Stimulated activated CD8-positive, alpha-beta memory T cell treated with anti-CD3 and anti-CD28 coated beads, Interleukin-4, amount 100 ng/mL, for 4 hours (primary cell): ENCODE measurements at places on chromosomes 11 and 22.

DNA sequence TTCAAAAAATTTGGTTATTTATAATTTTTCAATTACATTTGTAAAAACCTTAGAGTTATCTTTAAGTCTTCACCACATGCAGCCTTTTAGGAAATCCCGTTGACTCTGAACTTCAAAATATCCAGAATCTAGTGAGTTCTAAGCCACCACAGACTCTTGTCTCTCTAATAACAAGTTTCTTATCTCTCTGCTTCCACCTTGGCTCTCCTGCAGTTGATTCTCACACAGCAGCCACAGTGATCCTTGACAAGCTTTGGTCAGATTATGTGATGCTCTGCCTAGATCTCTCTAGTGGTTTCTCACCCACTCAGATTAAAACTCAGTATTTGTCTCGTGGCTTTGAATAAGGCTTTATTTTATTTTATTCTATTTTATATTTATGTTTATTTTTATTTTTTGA, 8.6 kb downstream of the HSD17B12 start:
- DNase-seq, result no peak

- no peak for DNase-seq
Measured at GRCh38 chr11:5364214-5364613, 12.9 kb downstream of the OR51B6 start.

DNA sequence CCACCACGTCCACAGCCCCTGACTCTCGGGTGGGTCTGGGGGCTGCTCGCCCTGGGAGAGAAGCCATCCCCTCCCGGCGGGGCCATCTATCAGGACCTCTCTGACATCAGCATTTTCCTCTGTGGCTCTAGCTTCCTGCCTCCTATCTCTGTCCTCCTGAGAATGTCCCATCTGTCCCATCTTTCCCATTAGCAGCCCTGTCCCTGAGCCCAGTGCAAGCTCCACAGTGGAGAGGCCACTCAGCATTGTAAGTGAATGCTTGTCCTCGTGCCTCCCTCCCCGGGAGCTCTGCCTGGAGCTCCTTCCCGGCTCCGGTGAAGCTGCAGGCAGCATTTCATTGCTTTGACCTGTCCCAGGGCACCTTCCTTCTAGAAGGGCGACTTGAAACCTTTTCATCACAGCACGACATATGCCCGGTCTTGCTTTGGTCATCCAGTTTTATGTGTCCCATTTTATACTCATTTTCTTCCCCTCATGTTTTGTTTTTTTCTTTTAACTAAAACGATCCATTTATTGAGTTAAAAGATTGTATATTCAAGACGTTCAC, 49.7 kb downstream of the RTN4R start:
- DNase-seq, result no peak

GRCh38 chr11:469684-470560, 19.8 kb downstream of the PTDSS2 start:
- DNase-seq, result no peak

DNA sequence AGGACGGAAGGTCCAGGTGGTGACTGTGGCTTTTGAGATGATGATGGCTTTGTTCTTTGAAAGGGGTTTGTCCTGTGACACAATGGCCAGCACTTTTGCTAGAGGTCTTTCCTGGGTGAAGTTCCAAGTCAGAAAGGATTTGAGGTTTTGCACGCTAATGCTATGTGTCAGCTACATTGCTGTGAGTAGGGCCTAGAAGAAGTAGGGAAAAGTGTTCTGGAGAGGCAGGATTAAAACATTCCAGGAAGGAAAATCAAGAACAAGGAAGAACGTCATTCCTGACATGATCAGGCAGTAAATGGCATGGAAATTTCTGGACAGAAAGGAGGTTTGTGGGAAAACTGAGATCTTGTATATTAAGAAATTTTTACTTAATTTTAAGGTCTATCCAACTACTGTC, 290.7 kb downstream of the NTM start:
- no peak for DNase-seq

DNA sequence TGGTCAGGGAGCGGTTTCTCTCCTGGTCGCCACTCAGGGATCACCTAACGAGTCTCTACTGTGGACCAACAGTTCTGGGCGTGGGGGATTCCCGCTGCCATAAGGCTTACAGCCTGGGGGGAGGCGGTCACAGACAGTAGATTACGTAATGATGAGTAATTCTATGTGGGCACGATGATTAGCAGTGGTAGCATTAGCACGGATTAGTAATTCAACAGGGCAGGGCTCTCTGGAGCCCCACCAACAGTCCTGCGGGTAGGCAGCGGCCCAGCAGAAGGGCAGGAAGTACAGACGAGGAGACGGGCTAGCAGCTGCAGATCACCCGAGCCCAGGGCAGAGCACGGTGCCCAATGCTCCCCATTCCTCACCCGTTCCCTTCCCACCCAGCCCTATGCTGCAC, 3.6 kb downstream of the SHISAL1 start:
- no peak for DNase-seq

DNA sequence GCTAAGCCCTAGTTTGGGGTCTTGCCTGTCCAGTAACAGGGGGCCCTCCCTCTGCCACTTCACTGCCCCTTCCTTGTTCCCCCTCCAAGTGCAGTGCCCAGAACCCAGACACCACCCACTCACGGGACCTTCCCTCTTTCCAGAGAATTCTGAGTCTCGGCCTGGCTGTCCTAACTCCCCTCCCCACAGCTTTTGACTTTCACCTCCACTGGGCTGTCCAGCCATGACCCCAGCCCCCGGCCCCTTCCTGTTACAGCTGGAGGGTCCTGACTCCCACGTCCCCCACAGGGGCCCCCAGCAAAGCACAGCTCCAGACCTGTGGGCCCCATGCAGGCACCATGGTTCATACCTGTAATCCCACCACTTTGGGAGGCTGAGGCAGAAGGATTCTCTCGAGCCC, 71.5 kb downstream of the BRD1 start:
- no peak for DNase-seq

GRCh38 chr11:121483805-121484480, 31.2 kb upstream of the SORL1-AS1 start:
- DNase-seq, result no peak

- no peak for DNase-seq
Measured at GRCh38 chr22:44884562-44884961, 125.2 kb downstream of the PHF21B start.

DNA sequence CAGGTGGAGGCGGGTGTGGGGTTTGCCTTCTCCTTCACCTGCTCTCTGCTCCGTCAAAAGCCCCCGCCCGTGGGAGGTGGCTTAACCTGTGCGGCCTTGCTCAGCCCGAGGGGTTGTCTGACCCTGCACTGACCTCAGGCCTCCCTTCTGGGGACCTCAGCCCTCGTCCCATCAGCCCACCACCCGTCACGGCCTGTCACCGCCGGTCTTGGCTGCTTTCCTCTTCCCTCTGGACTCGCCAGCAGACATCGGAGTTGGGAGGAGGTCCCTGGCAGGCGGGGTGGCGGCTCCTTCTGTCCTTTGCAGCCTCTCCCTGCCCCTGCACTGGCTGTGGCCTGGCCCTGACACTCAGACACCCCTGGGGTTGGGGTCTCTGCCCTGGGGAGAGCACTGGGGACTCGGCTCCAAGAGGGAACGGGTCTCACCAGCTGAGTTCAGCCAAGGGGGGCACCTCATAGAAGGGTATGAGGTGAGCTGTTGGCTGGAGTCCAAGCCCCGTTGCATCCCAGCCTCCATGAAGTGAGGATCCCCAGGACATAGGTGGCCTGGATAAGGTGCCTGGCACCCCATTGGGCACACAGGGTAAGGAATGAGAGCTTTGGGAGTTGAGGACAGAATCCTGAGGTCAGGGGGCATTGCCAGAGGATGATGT, 999.6 kb downstream of the BRD1 start:
- DNase-seq, result no peak

- no peak for DNase-seq
Measured at GRCh38 chr11:14538926-14539554, 18.9 kb upstream of the PSMA1 start.

- DNase-seq, result no peak
Measured at GRCh38 chr11:120123946-120124345, 14.0 kb downstream of the TRIM29 start.

DNA sequence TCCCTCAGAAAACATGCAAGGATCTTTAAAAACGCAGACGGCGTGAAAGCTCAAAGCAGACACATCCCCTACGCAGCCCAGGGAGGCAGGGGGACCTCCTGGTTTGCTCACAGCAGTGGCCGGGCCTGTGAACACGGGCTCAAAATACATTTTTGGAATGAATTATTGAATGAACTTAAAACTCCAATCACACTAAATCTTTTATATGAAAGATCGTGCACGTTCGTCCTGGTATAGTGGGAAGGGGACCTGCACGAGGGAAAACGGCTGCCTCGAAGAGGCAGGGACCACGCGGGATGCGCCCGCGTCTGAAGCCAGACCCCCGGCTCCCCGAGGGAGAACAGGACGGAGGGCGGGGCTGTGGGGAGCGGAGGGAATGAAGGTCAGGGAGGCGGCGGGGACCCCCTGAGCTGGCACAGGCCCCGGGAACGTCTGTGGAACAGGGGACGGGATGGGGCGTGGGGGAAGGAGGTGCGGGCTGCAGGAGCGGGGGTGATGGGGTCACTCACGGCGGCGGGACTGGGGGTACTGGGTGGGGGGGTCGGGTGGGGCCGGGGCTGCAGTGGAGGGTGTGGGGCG, 1.3 kb upstream of the PANX2 start:
- no peak for DNase-seq

DNA sequence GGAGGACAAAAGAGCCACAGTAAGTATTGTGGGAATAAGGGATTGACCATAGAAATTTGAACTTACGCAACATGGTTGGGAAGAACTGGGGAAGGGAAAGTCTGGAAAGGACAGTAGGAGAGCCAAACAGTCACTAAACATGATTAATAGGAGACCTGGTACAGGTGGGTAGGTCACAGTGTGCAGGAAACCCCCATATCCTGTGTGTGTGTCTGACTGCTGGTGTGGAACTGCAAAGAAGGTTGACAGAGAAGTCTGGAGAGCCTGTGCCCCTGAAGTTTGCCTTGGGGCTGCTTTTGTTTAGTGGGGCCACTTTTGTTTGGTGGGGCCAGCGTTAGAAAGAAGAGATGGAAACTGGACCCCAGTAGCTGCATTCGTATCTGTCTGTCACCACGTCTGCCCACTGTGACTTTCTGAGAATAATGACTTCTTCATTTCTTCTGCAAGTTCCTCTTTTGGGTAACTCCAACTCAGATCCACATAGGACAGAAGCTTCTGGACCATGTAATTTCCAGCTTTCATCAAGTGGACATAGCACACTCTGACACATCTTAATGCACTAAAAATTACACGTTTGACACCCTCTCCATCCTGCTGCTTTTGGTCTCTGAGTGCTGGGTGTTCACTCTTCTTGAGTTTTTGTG, 126.8 kb upstream of the RAG2 start:
- DNase-seq, result no peak

DNA sequence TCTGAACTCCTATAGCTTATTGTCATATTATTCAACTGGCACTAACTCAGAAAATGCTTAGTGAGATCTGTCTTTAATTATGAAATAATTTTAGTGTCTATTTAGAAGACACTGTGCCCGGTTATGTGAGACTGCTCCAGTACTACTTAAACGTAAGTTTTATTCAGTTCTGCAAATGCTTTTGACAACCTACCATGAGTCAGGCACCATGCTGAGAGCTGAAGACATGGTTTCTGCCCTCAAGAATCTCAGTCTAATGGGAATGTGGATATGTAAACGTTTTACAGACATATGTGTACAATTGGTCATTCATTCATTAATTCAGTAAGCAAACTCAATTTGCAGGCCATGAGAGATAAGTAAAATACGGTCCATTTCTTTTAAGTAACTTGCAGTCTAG, 40.0 kb downstream of the DCUN1D5 start:
- no peak for DNase-seq

GRCh38 chr11:27701355-27702105, 1.3 kb upstream of the BDNF start:
- no peak for DNase-seq

GRCh38 chr11:115496892-115497291, 7.3 kb downstream of the CADM1 start:
- no peak for DNase-seq

- no peak for DNase-seq
Measured at GRCh38 chr11:133576351-133576750, 44.0 kb upstream of the OPCML start.

GRCh38 chr11:61753672-61754071, 1.2 kb downstream of the MYRF start:
- DNase-seq, result no peak

DNA sequence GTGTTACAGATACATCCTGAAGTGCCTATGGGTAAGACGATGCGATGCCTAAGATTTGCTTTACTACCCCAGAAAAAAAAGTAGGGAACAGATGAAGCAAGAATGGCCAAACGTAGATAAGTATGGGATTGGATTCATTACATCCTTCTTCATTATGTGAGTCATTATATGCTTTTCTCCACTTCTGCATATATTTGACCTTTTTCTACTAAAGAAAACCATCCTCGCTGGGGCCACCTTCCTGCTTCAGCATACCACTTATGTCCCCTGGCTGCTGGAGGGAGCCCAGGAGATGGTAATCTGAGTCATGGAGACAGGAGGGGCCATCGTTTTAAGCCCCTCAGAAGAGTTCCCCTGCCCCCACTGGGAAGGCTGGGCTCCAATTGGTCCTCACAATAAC, 14.4 kb upstream of the KLHL35 start:
- no peak for DNase-seq

DNA sequence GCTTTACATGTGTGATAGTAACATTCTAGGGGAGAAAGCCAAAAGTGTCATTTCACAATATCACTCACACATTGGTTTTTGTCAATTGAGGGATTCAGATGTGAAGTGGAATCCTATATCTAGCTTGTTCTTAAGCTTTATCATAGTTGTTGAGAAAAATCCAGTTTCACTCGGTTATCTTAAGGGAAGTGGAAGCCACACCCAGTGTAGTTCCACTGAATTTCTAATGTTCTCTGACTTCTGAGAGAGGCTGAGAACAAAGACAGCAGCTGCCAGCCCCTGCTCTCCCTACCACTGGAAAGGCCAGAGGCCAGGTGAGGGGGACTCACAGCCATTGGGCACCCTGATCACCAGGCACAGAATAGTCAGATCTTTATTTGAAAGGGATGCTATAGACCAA, 53.7 kb downstream of the THAP12 start:
- DNase-seq, result no peak

GRCh38 chr11:106551744-106552673, 466.3 kb downstream of the GUCY1A2 start:
- DNase-seq, result no peak

DNA sequence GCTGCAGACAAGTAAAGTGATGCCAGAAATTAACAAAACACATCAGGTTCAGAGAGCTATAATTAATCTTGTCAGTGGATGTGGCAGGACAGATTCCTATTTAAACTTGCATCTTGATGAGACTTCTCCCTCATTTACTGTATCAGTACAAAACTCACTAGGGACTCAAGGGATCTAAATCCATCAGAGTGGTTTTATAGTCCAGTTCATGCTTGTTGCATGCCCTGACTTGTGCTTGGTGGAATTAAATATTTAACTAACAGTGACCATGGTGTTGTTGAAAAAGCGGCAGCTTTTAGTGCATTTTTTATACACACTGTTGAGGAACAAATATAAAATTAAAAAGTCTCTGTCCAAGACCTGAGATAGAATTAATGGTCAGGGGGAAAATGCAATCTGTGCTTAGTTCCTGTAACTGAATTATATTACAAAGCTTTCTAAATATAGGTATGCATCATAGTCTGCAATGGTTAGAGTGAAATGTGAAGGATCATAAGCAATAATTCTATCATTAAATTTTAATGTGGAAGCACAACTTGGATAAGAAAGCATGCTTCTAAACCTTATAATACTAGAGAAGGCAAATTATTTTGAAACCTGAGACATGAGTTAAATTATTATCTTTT, 1475.5 kb upstream of the TENM4 start:
- no peak for DNase-seq

GRCh38 chr22:25485626-25486545, 78.6 kb upstream of the GRK3 start:
- DNase-seq, result no peak
